ENCODE measurements at places on chromosomes 5 and 9.

DNA sequence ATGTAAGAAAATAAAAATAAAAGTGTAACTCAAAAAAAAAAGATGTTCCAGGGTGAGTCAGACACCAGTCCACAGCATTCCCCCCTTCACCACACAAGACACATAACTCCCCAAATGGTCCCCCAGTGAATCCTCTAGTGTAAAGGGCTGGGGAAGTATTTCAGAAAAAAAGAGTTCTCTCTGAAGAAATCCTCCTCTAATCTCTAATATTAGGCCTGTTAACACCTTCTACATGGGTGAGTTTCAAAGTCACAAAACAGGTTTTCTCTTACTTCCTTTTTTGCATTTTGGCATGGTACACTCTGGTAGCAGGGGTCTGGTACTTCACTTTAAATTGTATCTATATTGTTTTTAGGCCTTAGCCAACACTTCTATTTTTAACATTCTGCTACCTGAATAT lies 28.2 kb downstream of the RNF145 start:
- DNase-seq = no peak

DNA sequence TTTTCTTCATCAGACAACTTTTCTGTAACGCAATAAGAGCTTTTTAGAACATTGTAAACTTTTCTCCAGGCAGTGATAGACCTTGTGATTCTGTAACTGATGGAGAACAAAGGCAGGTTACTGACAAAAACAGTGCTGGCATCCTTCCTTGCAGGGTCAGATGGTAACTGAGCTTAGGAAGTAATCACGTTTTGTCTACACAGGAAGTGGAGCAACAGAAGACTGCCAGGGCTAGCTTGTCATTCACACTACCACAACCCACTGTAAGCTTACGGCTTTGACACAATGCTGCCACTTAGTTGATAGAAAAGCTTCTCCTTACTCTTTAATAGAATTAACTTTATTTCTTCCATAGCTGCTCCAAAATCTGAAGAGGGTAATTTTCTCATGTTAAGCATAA lies 46.8 kb downstream of the FBN2 start:
- peak; percentile 23 for DNase-seq

GRCh38 chr5:68027519-68027918 lies 188.0 kb upstream of the PIK3R1 start:
- no peak for DNase-seq

- no peak for DNase-seq
Observed at GRCh38 chr5:51172903-51173626, 210.2 kb upstream of the ISL1 start.

- DNase-seq = no peak
Observed at GRCh38 chr9:89218040-89218928, 39.7 kb upstream of the SHC3 start.

All from glomerular endothelial cell (primary cell).